Ascending aorta (tissue), 2 donors: ENCODE measurements at places on chromosomes 5 and 9.

DNA sequence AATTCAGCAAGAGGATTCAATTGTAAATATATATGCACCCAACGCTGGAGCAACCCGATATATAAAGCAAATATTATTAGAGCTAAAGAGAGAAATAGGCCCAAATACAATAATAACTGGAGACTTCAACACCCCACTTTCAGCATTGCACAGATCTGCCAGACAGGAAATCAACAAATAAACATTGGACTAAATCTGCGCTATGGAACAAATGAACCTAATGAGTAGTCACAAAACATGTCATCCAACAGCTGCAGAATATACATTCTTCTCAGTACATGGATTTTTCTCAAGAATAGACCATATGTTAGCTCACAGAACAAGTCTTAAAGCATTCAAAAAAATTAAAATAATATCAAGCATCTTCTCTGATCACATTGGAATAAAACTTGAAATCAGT, 86.1 kb upstream of the SLC1A1 start:
- no peak for DNase-seq

DNA sequence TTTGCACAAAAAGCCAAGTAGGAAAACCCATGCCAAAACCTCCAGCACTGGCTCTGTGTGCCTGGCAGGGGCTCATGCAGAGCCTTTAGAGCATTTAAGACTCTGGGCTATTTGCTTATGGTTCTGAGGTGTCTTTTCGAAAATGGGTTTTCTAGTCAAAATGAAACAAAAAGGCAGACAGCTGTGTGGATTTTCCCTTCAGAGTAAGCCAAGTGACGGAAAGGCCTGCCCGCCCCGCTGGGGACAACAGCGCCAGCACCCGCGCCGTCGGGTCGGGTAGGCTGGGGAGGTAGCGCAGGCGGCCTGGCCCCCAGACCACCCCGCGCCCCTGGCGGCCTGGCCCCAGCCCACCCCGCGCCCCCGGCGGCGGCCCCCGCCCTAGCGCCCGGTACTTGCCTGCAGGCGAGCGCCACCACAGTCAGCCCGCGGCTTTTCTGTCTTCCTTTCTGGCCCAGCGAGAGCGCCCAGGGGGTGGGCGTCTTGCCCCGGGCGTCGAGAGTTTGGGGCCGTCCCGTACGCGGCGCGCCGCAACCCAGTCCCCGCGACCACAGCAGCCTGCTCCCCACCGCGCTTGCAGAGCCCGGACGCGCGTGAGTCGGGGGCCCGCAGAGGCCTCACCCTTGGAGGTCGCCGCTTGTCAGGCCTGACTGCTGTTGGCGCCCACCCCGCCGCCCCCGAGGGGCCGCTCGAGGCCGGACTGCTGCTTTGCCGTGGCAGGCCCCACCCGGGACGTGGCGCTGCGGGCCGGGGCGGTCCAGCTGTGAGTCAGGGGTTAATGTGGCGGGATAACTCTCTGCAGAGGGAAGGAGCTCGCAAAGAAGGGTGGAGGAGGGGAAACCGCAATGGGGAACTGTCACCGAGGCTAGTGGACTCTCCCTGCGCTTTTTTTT, at the start of gene TICAM2:
Gene TICAM2 (minus strand): TSS at position 779 of the 890 bp plus-strand sequence. CDS start 21,223 bp downstream, outside the sequence.
- peak; percentile 82 for DNase-seq

- no peak for DNase-seq
Observed at GRCh38 chr9:111663301-111663823, 2.0 kb downstream of the GNG10 start.

- no peak for DNase-seq
Observed at GRCh38 chr5:75450069-75450468, 61.4 kb downstream of the CERT1 start.

- DNase-seq: no peak
Observed at GRCh38 chr5:131194725-131195124, 24.0 kb downstream of the LYRM7 start.

DNA sequence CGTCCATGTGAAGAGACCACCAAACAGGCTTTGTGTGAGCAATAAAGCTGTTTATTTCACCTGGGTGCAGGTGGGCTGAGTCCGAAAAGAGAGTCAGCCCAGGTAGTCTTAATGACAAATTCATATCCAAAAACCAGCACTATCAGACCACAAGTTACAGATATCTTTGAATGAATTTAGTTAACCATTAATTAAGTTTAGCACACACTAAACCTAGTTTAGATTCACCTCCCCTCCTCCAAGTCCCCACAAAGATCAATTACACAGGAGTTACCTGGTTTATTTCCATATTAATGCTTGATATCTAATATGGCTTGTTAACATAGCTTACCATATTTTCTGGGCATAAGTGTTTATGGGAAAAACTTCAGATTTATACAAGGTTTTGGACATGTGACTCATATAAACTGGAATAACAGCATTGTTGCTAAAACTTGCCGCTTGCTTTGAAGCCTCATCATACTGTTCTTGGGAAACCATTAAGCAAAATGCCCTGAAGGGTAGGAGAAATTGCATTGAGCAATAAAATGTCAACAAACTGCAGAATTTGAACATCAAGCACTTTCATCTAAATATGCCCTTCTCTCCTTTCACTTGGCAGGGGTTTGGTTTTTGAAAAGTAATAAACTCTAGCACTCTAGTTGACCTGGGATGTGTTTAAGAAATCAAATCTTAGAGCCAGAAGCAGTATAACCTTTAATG, 166.9 kb downstream of the SNCAIP start:
- DNase-seq: no peak

DNA sequence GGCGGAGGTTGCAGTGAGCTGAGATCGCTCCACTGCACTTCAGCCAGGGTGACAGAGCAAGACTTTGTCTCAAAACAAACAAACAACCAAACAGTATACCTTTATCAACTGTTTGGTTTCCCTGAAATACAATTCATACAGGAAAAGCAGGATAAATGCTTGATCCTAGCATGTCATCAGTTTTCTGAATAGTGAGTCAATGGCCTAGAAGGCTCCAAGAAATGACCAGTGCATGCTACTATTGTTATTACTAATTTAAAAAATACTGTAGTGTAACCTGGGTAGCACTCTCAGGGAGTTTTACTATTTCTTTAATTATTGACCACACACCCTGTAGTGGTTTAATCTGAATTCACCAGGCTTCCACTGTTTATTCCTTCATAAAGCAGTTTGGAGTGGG, 101.0 kb upstream of the PTPN3 start:
- DNase-seq: no peak

DNA sequence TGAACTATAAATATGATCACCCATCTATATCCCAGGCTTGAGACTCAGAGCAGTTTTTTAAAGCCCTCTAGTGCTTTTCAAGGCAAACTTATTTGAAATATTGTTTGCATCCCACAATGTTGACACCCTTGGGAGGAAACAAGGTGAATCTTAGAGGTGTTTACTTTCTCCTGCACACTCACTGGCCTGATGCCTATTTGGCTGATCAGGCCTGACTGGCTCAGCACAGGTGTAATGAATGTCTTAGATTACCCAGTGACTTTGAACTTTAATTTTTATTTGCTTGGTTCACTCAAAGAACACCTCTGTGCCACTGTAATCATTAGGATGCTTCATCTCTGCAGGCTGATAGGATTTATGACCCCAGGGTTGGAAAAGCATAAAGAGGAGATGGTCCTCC, 158.3 kb downstream of the KCTD16 start:
- DNase-seq: no peak

- DNase-seq: no peak
Observed at GRCh38 chr9:4837261-4838188, 44.8 kb downstream of the RCL1 start.

DNA sequence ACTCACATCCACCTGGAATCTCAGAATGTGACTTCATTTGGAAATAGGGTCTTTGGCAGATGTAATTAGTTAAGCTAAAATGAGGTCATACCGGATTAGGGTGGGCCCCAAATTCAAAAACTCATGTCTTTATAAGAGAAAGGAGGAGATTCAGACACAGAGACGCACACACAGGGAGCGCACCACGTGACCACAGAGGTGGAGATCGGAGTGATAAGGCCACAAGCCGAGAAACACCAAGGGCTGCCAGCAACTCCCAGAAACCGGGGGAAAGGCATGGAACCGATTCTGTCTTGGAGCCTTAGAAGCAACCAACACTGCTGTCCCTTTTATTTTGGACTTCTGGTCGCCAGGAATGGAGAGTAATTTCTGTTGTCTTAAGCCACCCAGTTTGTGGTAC, 31.8 kb upstream of the LMX1B start:
- DNase-seq: no peak

GRCh38 chr9:115520646-115521045, 402.7 kb upstream of the TNC start:
- no peak for DNase-seq

GRCh38 chr5:13814301-13814700, 130.2 kb downstream of the DNAH5 start:
- no peak for DNase-seq

DNA sequence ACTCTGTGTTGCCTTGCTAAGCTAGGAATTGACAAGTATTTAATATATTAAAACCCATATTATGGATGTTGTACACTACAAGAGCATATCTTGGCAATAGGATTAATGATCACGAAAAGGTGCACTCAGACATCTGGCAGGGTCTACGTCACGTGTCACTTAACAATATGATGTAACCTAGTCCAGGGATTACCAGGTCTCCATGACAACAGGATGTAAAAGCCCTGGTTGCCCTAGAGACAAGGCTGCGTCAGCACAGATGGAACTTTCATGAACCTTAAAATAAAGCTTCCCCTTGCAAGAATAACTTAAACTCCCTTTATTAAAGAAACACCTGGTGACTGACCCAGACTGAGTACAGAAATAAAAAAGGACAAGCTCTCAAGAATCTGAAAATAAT, 717.8 kb downstream of the CDH18 start:
- DNase-seq: no peak

DNA sequence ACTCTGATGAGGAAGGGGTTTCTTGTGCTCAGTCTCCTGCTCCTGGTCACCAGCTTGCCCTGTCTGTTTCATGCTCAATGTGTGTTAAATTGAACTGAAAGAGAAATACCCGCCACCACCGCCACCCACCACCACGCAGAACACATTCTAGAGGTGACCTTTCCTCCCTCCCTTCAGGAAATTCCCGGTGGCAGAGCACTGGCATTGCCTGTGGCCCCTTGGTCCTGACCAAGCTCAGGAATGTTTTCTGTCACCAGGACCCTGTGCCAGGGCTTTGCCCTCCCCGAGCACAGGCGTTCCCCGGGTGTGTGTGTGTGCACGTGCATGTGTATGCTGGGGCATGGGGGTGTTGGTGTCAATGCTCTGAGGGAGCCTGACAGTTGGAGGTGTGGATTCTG, 10.2 kb upstream of the SLC25A51 start:
- DNase-seq: no peak

- DNase-seq: peak; percentile 61
Observed at GRCh38 chr9:113649054-113649453, 185.5 kb downstream of the RGS3 start.

GRCh38 chr9:70257502-70257901, 1.3 kb upstream of the SMC5 start:
- DNase-seq: no peak

DNA sequence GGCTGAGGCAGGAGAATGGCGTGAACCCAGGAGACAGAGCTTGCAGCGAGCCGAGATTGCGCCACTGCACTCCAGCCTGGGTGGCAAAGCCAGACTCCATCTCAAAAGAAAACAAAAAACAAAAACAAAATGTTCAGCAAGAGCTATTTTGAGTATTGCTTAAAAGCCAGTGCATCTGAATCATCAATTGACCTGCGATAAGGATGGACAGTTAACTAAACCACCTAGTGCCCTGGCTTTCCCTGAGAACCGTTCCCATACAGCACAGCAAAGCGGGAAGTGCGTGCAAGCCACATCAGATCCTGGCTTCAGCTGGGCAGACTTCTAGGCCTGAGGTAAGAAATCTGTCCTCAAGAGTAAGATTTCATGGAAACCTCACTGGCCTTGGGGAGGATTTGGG, 2.7 kb downstream of the DYNC2I2 start:
- DNase-seq: no peak

DNA sequence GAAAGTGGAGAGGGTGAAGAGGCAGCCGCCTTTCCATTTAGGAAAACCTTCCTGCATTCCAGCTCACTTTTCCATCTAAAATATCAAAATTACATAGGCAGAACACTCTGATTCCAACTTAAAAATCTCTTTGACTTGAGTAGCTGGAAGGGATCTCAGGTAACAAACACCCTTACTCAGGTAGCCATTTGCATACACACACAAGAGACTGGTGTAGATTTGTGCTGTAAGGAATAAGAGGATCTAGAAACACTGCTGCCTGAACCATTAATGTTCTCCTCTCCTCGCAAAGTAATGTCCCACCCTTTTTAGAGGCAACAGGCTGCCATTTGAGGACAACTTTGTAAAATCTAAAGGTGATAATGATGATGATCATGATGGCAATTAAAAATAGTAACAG, 53.5 kb downstream of the BNC2 start:
- no peak for DNase-seq

GRCh38 chr9:129720865-129721545, 31.8 kb downstream of the PTGES start:
- no peak for DNase-seq

GRCh38 chr5:173229966-173230689, 4.9 kb downstream of the NKX2-5 start:
- DNase-seq: no peak

DNA sequence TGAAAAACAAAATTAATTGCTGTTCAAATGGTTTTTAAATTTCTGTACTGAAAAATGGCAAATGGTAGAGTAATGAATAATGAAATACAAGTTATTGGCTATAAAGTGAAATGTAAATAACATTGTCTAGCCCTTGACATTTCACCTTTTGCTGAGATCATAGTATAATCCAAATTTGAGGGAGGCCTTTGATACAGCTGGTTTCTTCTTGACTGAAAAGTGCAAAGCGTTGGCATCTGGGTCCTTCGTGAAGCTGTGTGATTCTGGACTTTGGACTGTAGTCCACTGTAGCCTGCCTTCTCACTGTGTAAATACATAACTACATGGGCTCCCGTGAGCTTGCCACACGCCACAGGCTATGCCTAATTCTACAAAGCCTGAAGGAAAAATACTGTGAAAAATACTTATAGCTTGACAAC, 52.3 kb downstream of the ARHGEF28 start:
- DNase-seq: no peak
